ENCODE measurements at places on chromosomes 3 and 15. TPM values are rescaled to one million over a fixed set of nuclear protein-coding genes. Genes with fewer than 3 reads are reported as not detected.

The RASGRF1 gene
- not detected for total RNA-seq

The IGSF11 gene
- total RNA-seq, result 0.27 TPM

The SIDT1 gene
- 16.6 TPM for total RNA-seq

The CERS3 gene
- 0.24 TPM for total RNA-seq

The PLA2G4D gene
- total RNA-seq, result not detected

The CFAP44 gene
- 5.3 TPM for total RNA-seq

The FBXO40 gene
- not detected for total RNA-seq

The HDC gene
- not detected for total RNA-seq

The GOLGA8M gene
- total RNA-seq, result not detected

The ITIH3 gene
- total RNA-seq, result not detected

GRCh38 chr3:23183731-23184130, 19.4 kb upstream of the UBE2E2 start:
- no peak for DNase-seq

GRCh38 chr3:95476534-95476933, 1337.9 kb upstream of the EPHA6 start:
- no peak for DNase-seq

DNA sequence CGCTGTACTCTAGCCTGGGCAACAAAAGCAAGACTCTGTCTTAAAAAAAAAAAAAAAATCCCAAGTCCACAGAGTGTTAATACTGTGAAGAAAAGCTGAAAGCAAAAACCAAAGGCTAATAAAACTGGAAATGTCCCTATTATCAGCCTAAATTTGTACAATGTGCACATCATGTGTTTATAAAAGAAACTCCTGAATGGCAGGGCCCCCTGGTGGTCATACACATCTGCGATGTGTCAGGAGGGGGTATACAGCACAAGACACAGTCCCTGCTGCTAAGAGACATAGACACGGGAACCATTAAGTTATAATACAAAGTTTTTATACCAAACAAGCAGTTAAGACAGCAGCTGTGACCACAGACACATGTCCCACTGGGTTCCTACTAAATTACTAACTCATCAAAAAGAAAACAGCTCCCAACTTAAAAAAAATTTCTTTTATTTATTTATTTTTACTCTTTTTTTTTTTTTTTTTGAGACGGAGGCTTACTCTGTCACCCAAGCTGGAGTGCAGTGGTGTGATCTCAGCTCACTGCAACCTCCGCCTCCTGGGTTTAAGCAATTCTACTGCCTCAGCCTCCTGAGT, 31.0 kb downstream of the IDH2 start:
- peak; percentile 86 for DNase-seq

- DNase-seq, result peak; percentile 76
These were observed 35.9 kb downstream of the OXNAD1 start for GRCh38 chr3:16300881-16301359.

DNA sequence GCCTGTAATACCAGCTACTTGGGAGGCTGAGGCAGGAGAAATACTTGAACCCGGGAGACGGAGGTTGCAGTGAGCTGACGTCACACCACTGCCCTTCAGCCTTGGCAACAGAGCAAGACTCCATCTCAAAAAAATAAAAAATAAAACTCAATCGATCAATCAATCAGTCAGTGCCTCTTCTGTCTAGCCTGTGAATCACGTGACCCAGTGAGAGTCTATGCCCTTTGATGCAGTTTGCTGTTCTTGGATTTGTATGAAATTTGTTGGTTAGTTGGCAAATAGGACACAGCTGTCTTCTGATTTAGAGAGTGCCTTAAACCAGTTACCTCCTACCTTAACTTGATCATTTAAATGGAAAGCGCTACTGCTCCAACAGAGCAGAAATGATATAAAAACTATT, 3.6 kb upstream of the RBMS3 start:
- DNase-seq, result no peak

GRCh38 chr3:185976977-185977678, 39.3 kb upstream of the TRA2B start:
- peak; percentile 67 for DNase-seq

DNA sequence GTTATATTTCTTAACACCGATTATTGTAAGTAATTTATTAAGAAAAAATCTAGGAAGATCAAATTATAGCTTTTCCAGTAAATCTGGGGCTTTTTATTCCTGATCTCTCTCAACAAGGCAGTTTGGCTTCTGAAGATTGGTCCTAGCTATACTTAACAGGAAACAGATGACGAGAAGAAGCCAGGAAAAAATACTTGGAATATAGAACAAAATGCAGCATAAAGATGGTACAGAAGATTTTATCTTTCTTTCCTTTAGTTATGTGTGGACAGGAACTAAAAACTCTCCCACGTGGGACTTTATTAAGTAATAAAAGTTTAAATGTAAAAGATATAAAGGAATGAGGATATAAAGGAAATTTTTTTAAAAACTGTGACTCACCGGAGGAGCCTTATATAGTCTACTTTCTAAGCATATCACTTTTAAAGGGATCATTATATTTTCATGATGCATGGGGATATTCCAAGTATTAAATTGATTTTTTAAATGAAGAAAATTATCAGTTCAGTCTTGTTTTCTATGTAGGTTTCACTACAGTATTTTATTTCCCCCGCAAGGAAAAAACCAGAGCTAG, 8.2 kb downstream of the B3GNT5 start:
- no peak for DNase-seq

GRCh38 chr3:146421819-146422759, 47.3 kb downstream of the PLSCR2 start:
- DNase-seq, result no peak

DNA sequence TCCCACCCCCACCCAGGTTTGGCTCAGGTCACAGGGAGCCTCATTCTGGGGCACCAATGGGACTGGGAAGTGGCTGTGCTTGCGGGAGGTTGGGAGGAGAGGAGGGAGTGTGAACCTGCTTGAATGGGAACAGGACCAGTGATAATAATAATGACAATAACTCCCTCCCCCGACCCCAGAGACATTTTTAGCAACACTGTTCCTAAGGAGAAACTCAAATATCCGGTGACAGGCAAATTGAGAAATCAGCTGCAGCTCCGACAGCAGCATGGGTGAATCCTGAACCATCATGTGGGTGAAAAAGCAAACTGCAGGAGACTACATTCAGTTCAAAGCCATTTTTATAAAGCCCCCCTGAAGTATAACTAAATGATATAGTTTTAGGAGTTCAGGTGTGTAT, 11.6 kb upstream of the RPL29 start:
- no peak for DNase-seq

DNA sequence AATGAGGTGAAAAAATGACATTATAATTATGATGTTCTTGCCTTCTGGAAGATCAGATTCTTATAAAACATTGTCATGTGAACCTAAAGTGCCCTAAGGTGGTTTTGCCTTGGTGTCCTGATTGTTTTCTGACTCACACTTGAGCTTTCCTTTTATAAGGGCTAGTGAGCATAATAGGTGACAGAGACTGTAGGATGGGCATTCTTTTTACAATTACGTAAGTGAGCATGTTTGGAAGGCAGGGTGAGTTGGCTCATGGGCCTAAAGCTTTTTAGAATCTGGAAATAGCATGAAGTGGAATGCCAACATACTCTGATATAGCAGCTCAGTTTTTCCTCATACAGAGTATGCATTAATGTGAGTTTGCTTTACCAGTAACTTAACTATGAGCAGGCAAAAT, 41.2 kb downstream of the CRYBG3 start:
- no peak for DNase-seq

GRCh38 chr3:42451116-42451515, 40.7 kb upstream of the LYZL4 start:
- DNase-seq, result no peak

DNA sequence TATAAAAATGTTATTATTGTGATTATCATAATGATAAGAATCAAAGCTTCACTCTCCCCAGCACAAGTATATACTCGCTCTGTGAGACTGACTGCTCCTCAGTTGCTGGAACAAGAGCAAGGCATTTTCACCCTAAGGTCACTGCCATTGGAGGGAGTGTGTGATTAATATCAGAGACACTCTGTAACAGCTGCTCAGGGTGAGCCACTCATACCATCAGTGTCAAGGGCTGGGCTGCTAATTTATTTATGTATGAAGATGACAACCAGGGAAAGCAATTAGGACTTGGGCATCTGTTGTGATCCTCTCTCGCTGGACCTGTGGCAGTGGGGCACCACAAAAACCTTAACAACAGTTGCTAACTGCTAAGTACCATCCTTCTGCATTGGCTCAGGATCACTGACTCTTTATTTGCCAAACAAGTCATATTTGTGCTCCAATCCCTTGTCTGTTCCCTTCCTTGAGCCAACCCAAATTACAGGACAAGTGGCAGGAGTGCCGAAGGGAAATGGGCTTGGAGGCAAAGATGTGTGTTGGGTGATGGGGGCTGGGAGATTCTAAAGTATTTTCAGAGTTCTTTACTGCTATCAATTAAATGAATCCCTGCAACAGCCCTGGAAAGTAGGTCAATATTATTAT, 297.5 kb upstream of the STT3B start:
- no peak for DNase-seq

GRCh38 chr3:80785475-80785874, 976.0 kb downstream of the GBE1 start:
- DNase-seq, result no peak

GRCh38 chr15:41690636-41691035, 30.4 kb downstream of the MGA start:
- no peak for DNase-seq

- DNase-seq, result peak; percentile 49
These were observed 644 bp upstream of the NGLY1 start for GRCh38 chr3:25783661-25784512.

- peak; percentile 83 for DNase-seq
These were observed 21.1 kb downstream of the OXNAD1 start for GRCh38 chr3:16286161-16286560.

DNA sequence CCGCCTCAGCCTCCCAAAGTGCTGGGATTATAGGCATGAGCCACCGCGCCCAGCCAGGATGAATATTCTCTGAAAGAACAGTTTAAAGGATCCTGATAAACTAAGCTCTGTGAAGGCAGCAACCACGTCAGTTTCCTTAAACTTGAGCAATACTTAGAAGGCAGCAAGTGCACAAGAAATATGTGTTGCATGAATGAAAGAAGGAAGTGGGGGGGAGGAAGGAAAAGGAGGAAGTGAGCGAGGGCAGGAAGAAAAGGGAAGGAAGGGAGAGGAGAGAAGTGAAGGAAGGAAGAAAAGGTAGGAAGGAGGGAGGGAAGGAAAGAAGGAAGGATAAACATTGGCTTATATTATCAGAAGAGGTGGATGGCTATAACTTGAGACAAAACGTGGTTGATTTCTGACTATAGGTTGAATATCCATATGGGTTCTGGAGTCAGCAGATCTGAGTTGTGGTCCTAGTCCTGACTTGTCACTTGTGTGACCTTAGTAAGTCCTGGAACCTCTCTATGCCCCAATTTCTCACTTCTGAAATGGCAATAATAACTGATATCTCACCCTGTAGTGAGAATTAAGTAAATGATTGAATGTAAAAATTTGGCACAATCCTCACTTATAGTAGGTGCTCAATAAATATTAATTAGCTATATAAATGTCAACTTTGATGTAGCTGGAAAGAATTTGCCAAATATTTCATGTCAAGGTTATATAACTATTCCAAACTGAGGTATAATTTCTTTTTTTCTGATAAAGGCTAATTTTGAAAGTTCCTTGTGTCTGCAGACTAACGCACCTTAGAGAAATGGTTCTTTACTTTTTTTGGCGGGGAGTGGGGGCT, 12.0 kb upstream of the SEMA4B start:
- DNase-seq, result no peak

DNA sequence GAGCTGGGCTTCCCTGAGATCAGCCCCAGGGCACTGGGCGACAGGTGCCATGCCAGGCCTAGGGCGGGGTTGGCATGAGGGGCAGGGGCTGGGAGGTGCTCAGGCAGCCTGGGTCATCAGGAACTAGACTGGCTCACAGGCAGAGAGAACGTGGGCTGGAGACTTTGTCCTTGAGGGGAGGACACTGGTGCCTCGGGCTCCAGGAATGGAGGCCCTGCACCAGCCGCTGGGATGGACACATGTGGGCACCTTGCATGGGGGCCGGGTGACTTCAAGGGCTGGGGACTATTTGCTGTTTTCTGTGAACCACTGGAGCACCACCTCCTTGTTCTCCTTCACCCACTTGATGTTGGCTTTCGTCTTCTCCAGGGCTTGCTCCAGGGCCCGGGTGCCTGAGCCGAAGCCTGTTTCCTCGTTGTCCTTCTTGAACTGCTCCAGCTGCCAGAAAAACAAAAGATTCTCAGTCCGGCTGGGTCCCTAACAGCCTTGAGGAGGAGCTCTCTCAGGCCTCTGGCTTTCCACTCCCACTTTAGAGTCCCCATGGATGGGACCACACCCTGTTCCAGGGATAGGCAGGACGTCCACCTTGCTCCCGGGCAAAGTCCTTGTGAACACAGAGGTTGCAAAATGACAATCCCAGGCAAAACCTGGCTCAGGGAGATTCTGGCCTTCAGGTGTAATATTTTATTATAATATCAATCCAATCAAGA, 9.1 kb downstream of the MESP2 start:
- DNase-seq, result no peak

DNA sequence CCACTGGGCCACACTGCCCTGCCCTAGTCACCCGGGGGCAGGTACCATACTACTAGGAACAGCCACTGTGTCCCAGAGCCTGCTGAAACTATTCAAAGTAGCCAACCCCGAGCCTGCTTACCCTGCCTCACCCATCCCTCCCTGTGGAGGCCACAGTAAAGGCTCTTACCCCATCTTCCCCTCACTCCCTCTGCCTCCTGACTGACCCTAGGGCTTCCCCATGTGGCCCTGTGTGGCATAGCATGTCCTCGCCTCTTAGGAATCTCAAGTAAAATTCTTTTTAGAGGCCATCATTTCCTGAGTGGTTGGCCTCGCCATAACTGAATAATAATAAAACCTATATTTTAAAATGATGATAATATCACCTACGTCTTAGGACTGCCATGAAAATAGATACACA, 112.2 kb upstream of the SLC6A11 start:
- no peak for DNase-seq

- DNase-seq, result no peak
These were observed 7.5 kb downstream of the CFAP100 start for GRCh38 chr3:126402178-126402577.

- DNase-seq, result no peak
These were observed 277.9 kb upstream of the RARB start for GRCh38 chr3:25150199-25150598.

- no peak for DNase-seq
These were observed 452.8 kb downstream of the ROBO1 start for GRCh38 chr3:79314962-79315361.

DNA sequence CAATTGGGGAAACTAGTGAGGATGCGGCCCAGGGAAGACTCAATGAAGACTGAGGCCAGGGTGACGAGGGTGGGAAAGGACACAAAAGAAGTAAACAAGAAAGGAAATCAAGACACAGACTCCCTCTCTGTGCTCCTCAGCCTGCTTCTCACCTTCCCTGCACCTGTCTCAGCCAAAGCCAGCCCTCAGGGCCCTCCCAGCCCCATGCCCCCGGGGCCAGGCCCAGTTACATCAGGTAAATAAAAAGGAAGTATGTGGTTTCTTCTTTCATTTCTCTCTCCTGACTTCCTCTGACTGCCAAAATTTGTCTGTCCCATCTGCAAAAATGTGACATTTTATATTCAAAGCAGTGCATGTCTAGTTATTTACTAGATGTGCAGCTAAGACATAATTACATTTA, 328.0 kb downstream of the UACA start:
- no peak for DNase-seq
